Ovary (tissue), 10 donors: ENCODE measurements at places on chromosomes 11 and 22. TPM values are rescaled to one million over a fixed set of nuclear protein-coding genes. Genes with fewer than 3 reads are reported as not detected.

GRCh38 chr11:67277231-67277961, 11.1 kb downstream of the GRK2 start:
- peak; percentile 88 for DNase-seq

GRCh38 chr22:43331069-43331451, 12.1 kb downstream of the SCUBE1 start:
- DNase-seq, result no peak

- DNase-seq, result no peak
Measured at GRCh38 chr11:90774727-90775566, 552.1 kb upstream of the CHORDC1 start.

DNA sequence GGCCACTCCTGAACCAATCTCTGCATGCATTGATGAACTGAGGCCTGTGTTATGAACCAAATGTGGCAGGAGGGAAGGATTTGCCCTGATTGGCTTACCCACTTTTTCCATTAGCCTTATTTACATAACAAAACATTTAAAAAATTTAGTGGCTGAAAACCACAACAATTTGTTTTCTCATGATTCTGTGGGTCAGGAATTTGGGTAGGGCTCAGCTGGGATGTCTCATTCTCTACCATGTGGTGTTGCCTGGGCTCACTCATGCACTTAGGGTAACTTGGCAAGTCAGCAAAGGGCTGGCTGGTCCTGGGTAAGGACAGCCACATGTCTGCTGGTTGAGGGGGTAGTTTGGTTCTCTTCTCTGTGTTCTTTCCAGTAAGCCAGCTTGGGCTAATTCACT, 35.1 kb upstream of the CYP2R1 start:
- DNase-seq, result no peak

GRCh38 chr22:26226538-26227297, 57.5 kb downstream of the SEZ6L start:
- DNase-seq, result no peak

GRCh38 chr11:108592591-108593213, 866 bp downstream of the EXPH5 start:
- peak; percentile 42 for DNase-seq

DNA sequence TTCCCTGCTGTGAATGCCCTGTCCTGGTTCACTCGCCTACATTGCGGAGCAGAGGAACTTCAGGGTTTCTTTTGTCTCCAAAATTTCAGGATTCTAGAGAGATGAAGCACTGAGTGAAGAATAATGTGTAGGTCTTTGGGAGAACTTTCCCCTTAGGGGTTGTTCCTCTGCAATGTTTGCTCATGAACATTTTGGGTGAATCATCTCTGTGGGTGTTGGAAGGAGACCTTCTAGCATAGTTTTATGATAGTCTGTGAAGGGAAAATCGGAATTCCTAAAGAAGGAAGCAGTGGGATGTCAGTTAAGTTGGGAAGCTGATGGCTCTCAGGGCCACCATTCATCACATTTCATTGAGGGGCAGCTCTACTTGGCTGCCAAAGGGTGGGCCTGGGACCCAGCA, 64.8 kb downstream of the MIAT start:
- no peak for DNase-seq

TSPAN32 gene
- not detected for polyA plus RNA-seq

SAA1 gene
- 1.3 TPM for polyA plus RNA-seq

MMP13 gene
- polyA plus RNA-seq, result not detected

OR8B12 gene
- not detected for polyA plus RNA-seq

SPTBN2 gene
- polyA plus RNA-seq, result 1.4 TPM

ADM2 gene
- 0.01 TPM for polyA plus RNA-seq

PNPLA5 gene
- polyA plus RNA-seq, result not detected

INPP5J gene
- polyA plus RNA-seq, result 0.65 TPM
